Activated CD4-positive, alpha-beta memory T cell treated with anti-CD3 and anti-CD28 coated beads for 36 hours (primary cell): ENCODE measurements at places on chromosomes 6 and 20. TPM values are rescaled to one million over a fixed set of nuclear protein-coding genes. Genes with fewer than 3 reads are reported as not detected.
A peak's percentile ranks its signal among the peaks of the same experiment; 100 is the strongest.

DNA sequence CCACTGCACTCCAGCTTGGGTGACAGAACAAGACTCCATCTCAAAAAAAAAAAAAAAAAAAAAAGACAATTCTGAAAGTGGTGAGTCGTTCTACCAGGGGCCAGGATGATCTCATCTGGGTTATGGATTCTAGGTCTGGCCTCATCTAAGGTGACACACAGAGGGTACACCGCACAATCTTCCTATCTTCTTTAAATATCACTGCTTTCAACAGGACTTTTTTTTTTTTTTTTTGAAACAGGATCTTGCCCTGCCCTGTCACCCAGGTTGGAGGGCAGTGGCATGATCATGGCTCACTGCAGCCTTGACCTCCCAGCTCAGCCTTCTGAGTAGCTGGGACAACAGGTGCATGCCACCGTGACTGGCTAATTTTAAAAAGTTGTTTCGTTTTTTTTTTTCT is 67.7 kb downstream of the SLC16A10 start:
- H3K4me3 ChIP-seq, result no peak overlapping the region
- peaks cover 2% of the 10 kb centered on the region for H3K36me3 ChIP-seq
- peaks cover 24% of the 10 kb centered on the region for H3K4me1 ChIP-seq
- peak; percentile 31 for DNase-seq

Gene FAM162B
- total RNA-seq, result not detected

GRCh38 chr6:137213813-137214212 is 5.4 kb downstream of the IFNGR1 start:
- H3K4me3 ChIP-seq, result no peak overlapping the region
- no peak for DNase-seq
- peaks cover 15% of the 10 kb centered on the region for H3K36me3 ChIP-seq
- H3K27me3 ChIP-seq, result no peaks in the 10 kb centered on the region

DNA sequence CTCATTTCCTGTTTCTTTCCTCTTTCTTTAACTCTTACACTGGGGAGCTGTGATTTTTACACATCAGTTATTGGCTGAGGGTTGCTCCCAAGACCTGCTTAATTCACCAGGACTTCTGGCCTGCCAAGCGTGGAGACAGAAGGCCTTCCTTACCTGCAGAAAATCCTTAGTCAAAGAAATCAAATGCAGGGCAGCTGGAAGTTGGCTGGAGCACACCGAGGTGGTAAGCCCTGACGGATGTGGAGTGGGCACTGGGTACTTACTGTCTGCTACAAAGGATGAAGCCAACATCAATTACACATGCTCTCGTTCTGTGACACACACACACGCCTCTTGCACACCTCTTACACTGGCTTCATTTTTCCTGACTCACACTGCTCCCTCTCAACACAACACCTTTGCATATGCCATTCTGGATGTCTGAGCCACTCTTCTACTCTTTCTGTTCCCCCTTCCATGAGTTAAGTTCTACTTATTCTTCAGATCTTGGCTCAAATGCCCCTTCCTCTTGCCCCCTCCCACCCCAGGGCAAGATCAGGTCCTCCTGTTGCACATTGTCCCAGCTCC is 61.6 kb downstream of the TTI1 start:
- H3K27ac ChIP-seq, result no peak overlapping the region
- H3K27me3 ChIP-seq, result no peaks in the 10 kb centered on the region
- no peaks in the 10 kb centered on the region for H3K4me1 ChIP-seq
- H3K4me3 ChIP-seq, result no peak overlapping the region
